ENCODE measurements at places on chromosomes 1 and 21.

DNA sequence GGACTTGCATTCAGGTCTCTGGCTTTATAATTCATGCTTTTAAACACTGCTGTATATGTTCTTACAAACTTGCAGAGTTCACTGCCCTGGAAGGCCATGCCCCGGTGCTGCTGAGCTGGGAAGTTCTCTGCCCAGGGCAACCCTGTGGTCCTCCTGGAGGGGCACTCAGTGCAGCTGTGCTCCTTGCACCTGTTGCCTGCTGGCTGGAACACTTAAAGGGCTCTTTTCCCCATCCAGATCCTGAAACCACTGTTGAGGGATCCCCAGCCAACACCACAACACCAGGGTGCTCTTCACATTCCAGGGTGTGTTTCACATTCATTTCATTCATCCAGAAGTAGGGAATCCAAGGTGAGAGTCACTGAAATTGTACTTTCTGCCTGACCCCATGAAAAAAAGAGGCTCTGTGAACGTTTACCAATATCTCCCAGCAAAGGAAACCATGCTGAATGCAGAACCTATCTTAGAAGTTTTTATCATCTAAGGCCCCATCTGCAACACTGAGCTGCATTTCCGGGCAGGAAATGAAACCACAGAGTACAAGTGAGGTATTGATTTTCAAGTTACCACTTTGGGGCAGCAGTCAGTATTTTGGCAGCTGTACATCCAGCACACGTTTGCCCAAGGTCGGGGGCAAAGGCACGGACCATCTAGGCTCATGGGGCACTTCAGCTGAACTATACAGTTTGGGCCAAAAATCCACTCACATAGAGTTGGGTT is 16.4 kb upstream of the KIAA0040 start:
- no peak for DNase-seq

DNA sequence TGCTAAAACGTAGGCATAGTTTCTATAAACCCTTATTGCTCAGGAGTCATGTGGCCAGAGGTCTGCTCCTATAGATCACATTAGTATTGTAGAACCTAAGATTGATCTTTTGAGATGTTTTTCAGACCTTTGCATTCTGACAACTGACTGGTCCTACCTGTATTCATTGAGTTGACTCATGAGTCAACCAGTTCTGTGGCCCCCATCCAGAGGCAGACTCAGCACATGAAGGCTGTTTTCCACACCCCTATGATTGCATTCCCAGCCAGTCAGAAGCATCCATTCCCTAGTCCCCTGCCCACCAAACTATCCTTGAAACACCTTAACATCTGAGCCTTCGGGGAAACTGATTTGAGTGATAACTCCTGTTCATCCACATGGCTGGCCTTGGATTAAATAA is 451.7 kb downstream of the SIPA1L2 start:
- no peak for DNase-seq

DNA sequence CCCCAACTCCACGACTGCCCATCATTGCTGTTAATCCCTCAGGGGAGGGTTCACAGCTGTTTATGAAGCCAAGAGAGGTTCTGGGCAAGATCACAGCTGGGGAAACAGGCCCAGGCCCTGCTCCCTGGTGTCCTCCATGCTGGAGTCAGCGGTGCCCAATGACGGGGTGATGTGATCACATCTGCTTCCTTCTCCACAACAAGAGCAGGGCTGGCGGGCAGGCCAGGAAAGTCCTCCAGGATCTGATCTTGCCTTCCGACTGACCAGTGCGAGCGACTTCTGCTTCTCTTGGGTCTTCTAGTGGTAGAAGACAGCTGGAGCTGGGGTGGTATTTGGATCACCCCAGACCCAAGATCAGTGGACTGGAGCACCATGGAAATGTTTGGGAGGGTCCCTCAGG is 951 bp upstream of the LINGO4 start:
- DNase-seq, result no peak

DNA sequence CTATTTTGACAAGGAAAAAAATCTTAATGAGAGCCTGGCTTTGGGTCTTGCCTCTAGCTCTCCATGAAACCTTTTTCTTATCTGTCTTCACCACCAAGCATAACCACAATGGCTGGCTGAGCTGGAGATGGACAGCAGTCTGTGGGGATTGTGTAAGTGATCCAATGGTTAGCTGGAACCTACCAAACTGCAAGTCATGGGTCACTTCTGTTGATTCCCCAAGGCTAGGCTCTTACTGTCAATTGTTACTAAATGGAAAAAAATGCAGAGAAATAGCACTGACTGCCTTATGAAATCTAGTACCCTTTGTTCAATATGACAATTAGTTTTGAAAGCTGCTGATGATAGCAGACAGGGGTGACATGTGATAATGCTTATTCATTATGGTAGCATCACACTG is 359.0 kb downstream of the ST6GALNAC3 start:
- peak; percentile 2 for DNase-seq

GRCh38 chr1:164702216-164702615 is 143.2 kb downstream of the PBX1 start:
- DNase-seq, result no peak
